GM23248 (cell line): ENCODE measurements at places on chromosomes 6 and 20. TPM values are rescaled to one million over a fixed set of nuclear protein-coding genes. Genes with fewer than 3 reads are reported as not detected.

The VGLL2 gene
- not detected in 2 replicates for total RNA-seq

The MUCL3 gene
- total RNA-seq: not detected in 2 replicates

The SEMG1 gene
- total RNA-seq: not detected in 2 replicates

The PLA2G7 gene
- total RNA-seq: not detected in 2 replicates

The KCNG1 gene
- 19.1 and 29.0 TPM in 2 replicates for total RNA-seq

The BPIFA1 gene
- not detected in 2 replicates for total RNA-seq

The GHRH gene
- total RNA-seq: not detected in 2 replicates

The NEU1 gene
- 38.3 and 40.2 TPM in 2 replicates for total RNA-seq

The PLN gene
- not detected in 2 replicates for total RNA-seq

The SEL1L2 gene
- not detected in 2 replicates for total RNA-seq
